ENCODE measurements at places on chromosomes 5 and 9.

DNA sequence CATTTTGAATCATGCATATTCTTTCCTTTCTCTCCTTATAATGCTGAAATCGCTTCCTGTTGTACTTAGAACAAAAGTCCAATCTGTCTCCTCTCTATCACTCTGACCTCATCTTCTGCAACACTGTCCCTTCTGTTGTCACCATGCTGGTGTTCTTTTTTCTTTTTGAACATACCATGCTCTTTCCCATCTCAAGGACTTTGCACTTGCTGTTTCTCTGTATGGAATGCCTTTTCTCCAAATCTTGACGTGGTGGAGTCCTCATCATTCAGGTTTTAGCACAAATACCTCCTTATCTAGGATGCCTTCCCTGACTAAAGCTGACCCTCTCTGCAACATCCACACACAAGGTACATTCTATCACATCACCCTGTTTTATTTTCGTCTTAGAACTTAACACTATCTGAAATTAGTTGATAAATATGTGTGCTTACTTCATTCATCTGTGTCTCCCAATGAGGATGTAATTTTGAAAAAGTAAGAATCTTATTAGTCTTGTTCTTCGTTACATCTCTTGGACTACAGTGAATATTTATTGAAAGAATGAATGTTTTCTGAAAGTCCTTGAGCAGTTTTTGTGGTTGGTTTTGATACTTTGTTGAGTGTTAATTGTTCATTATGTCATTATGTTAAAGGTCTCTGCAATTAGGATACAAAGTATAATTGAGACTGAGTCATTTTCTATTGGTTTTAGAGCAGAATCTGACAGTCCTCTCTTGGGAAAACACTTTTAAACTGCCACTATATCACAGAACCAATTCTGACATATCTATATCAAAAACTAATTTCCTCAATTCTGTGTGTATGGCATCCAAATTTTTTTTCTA is 145.3 kb upstream of the RASA1 start:
- DNase-seq = no peak

DNA sequence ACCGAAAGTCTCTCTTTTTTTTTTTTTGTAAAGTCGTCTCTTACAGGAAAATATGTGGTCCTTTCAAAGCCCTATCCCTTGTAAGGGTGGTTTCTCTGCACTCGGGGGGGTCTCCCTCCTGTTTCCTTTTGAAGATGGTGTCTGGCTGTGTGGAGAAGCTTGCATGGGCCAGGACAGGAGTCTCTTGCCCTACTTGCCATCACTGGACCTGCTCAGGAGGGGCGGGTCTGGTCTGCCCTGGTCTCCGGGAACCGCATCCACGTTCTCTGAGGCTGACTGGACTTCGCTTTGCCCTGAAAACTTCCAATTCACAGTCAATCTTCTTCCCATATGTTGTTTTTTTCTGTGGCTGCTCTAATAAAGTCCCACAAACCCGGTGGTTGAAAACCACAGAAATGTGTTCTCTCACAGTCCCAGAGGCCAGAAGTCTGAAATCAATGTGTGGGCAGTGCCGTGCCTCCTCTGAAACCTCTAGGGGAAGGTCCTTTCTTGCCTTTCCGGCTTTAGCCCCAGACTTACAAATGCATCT is 92.9 kb upstream of the IER5L start:
- DNase-seq = no peak

GRCh38 chr5:181232593-181232992 is 9.5 kb downstream of the TRIM41 start:
- no peak for DNase-seq

DNA sequence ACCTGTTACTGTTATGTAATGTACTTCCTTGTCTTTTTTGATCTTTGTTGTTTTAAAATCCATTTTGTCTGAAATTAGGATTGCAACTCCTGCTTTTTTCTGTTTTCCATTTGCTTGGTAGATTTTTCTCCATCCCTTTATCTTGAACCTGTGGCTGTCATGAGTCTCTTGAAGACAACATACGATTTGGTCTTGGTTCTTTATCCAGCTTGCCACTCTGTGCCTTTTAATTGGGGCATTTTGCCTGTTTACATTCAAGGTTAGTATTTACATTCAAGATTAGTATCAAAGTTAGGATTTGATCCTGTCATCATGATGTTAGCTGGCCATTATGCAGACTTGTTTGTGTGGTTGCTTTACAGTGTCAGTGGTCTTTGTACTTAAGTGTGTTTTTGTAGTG is 156.8 kb downstream of the GDNF start:
- DNase-seq = no peak

DNA sequence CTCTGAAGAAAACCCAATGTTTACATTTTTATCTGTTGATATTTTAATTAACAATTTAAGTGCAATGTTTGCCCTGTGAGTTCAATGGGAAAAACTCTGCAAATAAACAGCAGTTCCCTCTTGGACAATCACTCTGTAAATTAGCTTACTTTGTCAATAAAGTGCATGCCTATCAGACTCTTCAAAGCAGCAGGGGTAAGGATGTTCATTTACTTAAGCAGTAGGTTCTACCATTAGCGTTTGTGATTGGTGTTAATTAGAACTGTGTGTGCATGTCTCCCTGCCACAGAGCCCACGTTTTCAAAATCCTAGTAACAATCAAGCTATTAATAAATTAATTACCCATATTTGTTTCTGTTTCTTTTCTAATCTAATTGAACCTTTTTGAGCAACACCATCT is 1921.6 kb upstream of the WWC1 start:
- no peak for DNase-seq

GRCh38 chr9:135275571-135276289 is 188.3 kb downstream of the OLFM1 start:
- DNase-seq = no peak

DNA sequence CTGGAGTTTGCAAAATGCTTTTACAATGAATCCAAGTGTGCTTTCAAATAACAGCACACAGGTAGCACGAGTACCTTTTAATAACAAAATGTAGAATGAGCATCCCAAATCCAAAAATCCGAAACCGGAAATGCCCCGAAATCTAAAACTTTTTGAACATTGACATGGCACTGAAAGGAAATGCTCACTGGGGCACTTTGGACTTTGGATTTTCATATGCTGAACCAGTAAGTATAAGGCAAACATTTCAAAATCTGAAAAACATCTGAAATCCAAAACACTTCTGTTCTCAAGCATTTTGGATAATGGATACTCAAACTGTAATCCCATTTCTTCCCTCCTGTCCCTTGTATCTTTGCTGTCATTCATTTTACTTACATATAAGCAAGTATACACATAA is 50.1 kb downstream of the GCNT4 start:
- DNase-seq = no peak

GRCh38 chr5:11289733-11290132 is 528.7 kb upstream of the DAP start:
- DNase-seq = no peak

- no peak for DNase-seq
Measured at GRCh38 chr9:37692622-37693221, 42.0 kb downstream of the FRMPD1 start.

GRCh38 chr9:101650142-101650541 is 55.4 kb upstream of the PPP3R2 start:
- no peak for DNase-seq
